Lower lobe of right lung (tissue), 2 donors: ENCODE measurements at places on chromosomes 3 and 15. TPM values are rescaled to one million over a fixed set of nuclear protein-coding genes. Genes with fewer than 3 reads are reported as not detected.

The SNX22 gene
- 17.4 TPM for total RNA-seq

- DNase-seq = no peak
These were observed 5.1 kb upstream of the LTF start for GRCh38 chr3:46469680-46470357.

DNA sequence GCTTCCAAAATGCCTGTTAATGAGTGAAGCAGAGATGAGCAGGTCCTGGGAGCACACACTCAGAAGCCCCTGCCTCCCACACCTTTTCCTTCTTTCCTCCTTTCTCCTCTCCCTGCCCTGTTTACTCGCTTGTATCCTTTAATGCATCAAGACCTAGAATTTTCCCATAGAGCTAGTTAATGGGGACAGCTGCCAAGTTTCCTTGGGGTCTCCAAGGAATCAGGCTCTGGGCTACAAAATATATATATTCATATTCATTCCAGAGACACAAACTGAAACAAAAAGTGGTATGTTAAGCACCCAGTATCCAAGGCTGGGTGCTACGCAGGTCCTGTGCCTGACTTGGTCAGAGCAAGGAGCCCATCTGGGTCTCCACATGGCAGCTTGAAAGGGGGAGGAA, 235.6 kb downstream of the MYRIP start:
- DNase-seq = no peak

DNA sequence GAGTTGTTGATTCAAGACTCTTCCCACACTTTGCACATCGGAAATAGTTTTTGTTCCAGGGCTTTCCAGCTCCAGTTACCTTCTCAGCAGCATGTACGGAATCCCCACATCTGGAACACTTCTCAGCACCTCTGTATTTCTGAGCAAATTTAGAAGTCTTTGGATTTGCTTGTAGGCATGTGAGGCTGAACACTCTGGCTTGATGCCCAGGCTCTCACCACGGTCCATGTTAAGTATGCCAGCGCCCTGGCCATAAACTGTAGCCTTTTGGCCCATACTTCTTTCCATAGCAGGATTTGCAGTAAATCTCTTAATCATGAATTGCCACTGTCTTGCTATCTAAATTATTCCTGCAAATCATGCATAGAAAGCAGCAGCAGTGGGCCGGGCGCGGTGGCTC, 24.4 kb downstream of the ATP2C1 start:
- DNase-seq = no peak

The GABRA5 gene
- not detected for total RNA-seq

DNA sequence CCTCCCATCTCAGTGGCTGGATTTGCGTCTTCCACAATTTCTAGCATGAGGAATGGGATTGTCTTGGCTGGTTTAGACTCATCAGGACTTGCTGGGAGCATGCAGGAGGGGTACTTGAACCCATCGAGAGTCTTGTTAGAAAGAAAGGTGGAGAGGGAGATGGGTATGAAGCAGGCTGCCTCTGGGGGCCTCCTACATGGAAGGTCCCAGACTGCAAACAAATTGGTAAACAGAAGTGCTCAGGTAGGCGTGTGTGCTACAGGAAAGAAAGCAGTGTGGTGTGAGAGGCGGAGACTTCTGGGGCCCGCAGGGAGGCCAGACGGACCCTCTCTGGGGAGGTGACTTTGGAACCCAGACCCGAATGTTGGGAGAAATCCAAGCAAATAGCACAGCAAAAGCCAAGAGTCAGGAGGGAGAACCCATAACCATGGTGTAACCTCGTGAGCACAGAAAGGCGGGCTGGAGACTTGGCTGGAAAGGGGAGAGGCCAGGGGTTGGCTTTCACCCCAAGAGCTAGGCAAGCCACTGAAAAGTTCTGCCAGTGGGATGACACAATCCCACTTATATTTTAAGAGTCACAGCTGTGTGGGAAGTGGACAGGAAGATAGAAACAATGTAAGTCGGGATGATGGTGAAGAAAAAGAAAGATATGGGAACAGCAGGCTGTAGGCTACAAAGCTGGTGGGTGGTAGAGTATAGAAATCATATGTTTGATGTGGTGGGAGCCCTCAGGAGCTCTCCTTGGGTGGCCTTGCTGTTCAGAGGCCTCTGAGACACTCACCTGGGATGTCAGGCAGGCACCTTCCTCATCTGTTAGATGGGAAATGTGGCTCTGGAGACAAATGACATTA, 130.1 kb upstream of the PRR20G start:
- no peak for DNase-seq

- DNase-seq = no peak
These were observed 1.0 kb upstream of the CD200R1L start for GRCh38 chr3:112847692-112848091.

DNA sequence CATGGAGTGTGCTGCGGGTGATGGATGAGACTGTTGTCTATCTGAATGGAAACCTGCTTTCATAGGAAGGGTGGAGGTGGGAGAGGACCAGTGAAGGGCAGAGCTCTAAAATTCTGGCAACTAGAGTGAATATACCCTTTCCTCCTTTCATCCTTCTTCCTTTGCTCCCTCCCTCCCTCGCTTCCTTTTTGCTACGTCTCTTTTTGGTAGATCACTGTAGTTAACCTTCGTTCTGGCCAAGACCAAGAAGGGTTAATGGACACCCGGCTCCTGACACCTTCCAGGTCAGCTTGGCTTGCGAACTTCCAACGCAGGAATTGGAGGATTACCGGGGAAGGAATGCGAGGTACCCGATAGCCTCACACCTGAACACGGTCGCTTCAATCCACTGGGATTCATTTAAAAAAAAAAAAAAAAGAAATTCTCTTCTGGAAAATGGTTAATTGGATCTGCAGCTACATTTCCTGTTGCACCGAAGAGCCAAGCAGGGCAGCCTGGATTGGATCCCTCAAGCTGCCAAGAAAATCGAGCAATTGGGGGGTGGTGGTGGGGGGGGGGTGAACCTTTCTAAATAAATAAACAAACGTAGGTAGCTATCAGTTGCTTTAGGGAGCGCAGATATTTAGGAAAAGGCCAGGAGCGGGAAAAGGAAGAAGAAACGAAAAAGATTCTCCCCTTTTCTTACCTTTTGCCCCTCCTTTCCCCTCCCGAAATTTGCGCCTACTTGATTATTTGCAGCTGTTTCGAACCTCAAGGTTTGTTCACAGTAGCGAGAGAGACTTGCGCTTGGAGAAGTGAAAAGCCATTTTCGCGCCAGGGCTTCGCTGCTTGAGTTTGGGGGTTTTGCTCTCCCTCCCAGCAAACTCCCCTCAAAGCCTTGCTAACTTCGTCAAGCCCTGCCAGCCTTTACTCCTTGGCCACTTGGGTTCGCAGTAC, 9.5 kb upstream of the NR2F2 start:
- no peak for DNase-seq

DNA sequence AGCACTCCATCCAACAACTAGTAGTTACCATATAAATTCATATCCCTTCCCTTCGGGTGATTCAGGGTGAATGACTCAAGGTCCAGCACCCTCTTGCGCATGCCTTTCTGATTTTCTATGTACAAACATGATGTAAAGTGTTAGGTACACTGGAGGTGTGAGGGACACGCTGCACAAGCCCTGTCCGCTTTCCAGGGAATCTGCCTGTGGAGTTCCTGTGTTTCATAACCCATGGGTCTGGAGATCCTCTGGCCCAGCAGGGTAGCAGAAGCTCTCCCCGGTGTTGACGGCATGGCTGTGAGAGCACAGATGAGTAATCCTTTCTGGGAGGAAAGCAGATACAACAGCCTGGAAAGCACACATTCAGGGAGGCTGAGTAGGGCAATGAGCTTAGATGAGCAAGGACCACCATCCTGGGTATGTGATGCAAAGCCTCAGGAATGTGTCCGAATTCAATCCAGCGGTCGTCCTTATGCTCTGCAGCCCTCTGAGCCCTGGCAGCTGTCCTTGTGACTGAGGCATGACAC, 142.9 kb upstream of the TP63 start:
- DNase-seq = no peak

- peak; percentile 96 for DNase-seq
These were observed 20.3 kb downstream of the PPCDC start for GRCh38 chr15:75043509-75044257.

GRCh38 chr3:143252931-143253330, 133.4 kb downstream of the CHST2 start:
- DNase-seq = no peak

The SYNPR gene
- not detected for total RNA-seq

GRCh38 chr3:100993309-100993708, at the start of gene ABI3BP:
Gene ABI3BP, minus strand, starts transcription at chr3:100993421. Its CDS starts 37 bp downstream, at chr3:100993384.
- peak; percentile 65 for DNase-seq

DNA sequence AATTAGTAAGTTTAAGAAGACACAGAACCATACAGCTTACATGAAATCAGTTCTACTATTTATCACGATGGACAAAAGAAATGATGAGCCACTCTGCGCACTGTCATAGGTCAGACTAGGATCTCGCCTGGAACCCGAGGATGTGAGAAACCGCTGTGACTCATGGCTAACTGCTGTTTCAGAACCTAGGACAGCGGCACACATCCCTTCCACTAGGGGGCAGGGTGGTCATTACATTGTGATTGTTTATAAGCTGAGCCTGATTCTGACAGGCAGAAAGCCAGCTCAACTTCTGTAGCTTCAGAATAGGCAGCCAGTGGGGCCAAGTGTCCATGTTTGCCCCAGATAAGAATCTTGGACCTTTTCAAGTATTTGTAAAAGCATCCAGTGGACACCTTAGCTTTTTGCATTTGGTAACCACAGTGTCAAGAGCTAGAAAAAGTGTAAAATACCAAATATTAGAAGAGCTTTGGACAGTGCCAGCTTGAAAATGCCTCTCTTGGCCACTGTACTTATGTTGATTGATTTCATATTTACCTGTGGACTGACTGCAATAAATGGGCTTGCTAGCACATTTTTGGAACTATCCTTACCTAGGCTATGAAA, 115.8 kb downstream of the KBTBD8 start:
- peak; percentile 72 for DNase-seq

DNA sequence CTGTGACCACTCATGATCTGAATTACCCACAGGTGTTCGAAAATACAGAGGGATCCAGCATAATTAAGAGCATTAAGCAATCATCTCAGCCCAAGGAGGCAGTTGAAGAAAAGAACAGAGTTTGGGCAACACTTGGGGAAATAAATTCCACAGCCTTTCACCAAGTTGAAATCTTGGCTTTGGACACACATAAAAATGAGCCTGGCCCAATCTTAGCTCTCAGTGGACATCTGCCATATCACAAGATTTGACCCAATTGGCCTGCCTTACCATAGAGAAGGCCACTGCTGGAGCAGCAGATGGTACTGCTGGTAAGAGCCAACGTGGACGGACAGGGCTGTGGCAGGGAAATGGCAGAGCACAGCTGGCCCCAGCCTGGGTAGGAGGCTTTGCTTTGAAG, 13.0 kb downstream of the FOXP1 start:
- DNase-seq = no peak

The CPN2 gene
- not detected for total RNA-seq

The DMXL2 gene
- total RNA-seq = 68.3 TPM

- no peak for DNase-seq
These were observed 170.9 kb downstream of the UNC13C start for GRCh38 chr15:54149115-54149531.

DNA sequence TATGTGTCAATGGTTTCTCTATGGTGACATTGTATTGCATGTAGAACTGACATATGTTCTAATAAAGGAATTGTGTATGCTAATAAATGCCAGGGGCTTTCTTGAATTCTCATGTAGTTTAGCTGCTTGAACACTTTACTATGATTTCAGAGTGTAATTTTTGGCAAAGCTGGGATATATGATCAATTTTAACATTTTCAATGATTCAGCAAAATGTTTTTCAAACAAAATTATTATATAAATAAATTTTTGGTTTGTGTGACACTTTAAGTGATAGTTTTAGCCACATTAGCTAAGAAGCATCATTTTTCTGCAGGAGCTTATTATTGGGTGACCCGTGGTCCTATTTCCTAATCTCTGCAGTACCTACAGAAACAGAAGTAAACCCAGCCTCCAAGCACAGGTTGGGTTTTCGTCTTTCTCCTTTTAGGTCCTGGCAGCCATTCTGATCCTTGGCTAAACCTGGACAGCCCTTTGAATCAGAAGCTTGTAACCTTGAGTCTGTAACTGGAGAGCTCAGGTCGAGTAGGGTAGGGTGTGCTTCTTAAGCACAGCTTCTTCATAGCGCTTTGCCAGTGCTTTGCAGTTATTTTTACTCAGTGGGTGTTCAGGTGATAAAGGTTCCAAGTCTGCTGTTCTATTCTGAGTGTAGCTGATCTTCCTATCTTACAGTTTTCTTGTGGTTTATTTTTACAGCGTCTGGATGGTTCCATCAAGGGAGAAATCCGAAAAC, 74.2 kb downstream of the CHD2 start:
- no peak for DNase-seq

The CIDEC gene
- not detected for total RNA-seq

DNA sequence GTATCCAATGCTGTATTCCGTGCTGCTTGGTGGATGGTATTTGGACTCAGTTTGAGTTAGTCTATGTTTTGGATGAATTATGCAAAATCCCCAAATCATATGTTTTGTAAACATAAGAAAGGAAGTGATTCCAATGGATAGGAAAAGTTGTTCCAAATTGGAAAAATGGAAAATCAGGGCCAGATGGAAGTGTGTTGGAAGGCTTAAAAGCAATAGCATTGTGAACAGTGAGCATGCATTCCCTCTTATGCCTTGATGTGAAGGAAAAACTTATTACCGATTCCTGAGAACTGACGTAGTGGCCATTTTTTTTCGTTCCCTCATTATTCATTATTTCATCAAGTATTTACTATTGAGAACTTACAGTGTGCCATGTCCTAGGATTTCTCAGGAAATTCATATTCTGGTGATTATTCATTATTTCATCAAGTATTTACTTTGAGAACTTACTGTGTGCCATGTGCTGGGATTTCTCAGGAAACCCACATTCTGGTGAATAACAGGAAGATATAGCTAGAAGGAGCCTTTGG, 144.1 kb upstream of the TPRG1 start:
- no peak for DNase-seq

DNA sequence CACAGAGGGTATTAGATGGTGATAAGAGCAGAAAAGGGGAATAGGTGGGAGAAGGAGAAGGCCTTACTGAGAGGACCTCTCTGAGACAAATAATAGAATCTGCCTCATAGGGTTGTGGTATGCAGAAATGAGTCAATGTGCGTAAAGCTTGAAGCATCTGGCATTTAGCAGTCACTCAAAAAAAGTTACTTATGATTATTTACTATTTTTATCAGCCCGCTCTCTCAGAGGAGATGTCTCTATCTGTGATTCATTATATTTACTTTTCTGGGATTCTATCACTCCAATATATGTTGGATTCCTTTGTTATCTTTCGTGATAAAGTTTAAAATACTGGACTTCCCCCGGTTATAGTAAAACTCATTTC, 4.6 kb upstream of the TM4SF1 start:
- DNase-seq = no peak

DNA sequence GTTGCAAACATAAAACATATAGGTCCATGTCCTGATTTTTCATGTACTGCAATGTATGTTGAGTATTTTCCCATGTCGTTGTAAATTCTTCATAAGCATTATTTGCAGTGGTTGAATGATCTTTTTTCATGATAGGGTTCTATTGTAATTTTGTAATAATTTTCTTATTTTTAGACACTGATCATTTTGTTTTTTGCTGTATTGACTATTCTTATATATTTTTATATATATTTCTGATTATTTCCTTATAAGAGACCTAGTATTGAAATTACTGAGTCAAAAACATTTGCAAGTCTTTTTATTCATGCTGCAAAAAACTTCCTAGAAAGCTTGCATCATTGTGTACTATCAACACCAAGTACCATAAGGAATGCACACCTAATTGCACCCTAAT, 31.2 kb upstream of the ZNF774 start:
- DNase-seq = no peak
